ENCODE measurements at places on chromosomes 5 and 9.

DNA sequence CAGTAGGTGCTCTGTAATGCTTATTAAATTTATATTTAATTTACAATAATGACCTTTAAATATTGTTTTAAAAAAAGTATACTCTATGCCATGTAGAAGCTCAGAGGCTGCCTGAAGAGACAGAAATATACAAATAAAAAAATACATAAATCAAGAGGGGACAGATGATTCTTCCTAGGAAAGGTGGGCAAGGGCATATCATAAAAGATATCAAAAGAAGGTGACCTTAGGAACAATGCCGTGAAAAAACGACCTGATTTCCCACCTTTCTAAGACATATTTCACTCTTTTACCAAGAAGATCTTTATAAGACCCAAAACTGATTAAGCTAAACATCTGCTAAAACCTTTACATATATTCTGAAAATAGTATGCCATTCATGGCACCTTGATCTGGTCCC lies 128.9 kb downstream of the NFIB start:
- no peak for DNase-seq

- DNase-seq = no peak
Measured at GRCh38 chr9:37163299-37163698, 42.9 kb downstream of the ZCCHC7 start.

GRCh38 chr5:111236995-111237394 lies 12.8 kb downstream of the CAMK4 start:
- no peak for DNase-seq

DNA sequence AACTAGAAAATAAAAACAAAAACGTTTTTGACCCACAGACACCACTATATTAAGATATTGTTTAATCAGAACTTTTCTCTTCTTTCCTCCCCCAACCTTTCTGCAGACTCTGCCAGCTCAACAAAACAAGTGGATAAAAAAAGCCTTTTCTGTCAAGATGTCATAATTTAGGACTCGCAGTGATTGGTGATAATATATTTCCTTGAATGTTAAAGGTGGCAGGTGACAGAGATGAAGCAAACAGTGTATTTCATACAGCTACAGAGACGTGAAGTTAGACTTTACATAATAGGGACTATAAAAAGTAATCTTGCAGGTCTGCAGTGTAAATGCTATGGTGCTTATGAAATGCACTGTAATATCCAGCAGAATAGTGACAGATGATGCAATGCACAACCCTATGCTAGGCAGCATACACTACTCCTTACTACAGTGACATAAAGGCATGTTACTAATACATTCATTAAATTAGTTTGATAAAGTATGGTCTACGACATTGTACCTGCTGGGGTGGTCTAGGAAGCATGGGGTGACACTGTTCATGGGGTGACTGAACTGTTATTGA lies 326.7 kb upstream of the GRAMD2B start:
- no peak for DNase-seq

Measured in activated naive CD4-positive, alpha-beta T cell treated with anti-CD3 and anti-CD28 coated beads, Interleukin-2, amount 50 U/mL, for 16 hours (primary cell).